Left renal cortex interstitium (tissue), 4 donors: ENCODE measurements at places on chromosomes 12 and 14.

- no peak for DNase-seq
These were observed 25.2 kb downstream of the DDX51 start for GRCh38 chr12:132118876-132119275.

DNA sequence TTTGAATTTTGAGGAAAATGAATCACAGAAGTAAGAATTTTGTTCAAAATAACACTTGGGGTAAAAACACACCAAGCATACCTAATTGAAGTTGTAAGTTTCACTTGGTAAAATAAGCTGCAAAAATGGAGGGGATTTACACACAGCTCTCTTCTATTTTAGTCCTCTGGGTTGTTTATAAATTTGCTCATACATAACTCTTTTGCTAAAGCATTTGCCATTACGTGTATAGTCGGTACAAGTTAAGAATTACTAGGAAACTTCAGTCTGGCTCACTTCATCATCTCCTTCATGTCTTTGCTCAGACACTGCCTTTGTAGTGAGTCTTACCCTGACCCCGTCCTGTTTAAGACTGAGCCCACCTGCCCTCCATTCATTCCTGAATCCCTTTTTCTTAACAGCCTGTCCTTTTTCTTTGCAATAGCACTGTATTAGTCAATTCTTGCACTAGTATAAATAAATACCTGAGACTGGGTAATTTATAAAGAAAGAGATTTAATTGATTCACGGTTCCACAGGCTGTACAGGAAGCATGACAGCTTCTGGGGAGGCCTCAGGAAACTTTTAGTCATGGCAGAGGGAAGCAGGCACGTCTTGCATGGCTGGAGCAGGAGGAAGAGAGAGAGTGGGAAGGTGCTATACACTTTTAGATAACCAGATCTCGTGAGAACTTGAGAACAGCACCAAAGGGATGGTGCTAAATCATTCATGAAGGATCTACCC lies 451.1 kb downstream of the PCNX1 start:
- no peak for DNase-seq

DNA sequence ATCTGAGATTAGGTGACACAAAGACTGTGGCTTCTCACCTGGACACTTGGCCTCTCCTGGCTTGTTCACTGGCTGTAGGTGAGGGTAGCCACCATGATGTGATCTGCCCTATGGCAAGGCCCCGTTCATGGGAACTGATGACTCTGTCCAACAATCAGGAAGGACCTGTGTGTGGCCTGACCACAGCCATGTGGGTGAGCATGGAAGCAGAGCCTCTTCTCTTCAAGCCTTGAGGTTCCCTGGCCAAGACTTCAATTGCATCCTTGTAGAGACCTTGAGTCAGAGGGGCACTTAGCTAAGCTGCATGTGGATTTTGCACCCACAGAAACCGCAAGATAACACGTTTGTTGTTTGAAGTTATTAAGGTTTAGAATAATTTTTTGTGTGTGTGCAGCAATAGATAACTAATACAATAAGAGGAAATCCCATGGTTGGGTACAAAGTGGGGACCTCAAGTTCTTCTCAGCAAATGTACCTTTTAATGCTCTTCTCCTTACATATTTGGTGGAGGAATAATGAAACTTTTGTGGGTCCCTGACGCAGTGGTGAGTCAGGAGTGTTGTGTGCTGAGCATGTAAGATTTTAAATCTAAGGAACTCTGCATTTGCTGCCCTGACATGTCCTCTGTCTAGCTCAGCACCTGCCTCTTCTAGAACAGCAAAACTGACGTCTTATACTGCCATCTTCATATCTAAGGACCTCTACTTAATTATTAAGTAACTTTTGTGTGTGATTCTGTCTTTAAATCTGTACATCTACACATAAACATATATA lies 27.5 kb upstream of the PLEKHG7 start:
- DNase-seq = no peak

DNA sequence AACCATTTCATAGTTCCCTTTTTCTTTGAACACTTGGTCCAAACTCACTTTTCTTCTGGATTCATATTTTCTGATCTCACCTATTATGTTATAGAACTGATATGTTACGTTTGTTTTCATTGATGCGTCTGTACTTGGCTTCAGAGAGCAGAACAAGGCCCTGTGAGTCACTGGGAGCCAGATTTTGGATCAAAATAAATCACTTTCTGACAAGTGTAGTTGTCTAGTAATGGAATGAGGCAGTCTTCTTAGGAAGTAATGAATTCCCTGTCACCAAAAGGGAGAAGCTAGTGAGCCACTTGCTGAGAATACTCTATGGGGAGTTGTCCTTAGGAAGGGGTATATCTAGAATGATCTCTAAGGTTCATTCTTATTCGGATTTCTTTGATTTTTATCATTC lies 10.2 kb downstream of the BICD1 start:
- no peak for DNase-seq

- no peak for DNase-seq
These were observed 26.2 kb downstream of the ZCRB1 start for GRCh38 chr12:42299392-42300308.

DNA sequence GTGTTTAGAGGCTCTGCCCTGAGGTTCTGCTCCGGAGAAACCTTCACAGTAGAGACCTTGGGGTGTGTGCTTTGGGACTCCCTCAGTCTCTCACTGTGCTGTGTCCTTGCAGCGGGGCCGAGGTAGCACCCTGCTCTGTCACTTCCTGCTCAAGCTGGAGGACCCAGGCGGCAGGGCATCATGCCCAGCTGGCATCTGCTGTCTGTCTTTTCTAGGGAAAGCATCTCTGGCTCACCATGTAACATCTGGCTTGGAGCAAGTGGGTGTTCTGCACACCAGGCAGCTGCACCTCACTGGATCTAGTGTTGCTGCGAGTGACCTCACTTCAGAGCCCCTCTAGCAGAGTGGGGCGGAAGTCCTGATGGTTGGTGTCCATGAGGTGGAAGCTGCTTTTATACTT lies 124.5 kb downstream of the ESRRB start:
- DNase-seq = no peak

GRCh38 chr12:15650399-15651128 lies 138.6 kb downstream of the EPS8 start:
- DNase-seq = no peak

DNA sequence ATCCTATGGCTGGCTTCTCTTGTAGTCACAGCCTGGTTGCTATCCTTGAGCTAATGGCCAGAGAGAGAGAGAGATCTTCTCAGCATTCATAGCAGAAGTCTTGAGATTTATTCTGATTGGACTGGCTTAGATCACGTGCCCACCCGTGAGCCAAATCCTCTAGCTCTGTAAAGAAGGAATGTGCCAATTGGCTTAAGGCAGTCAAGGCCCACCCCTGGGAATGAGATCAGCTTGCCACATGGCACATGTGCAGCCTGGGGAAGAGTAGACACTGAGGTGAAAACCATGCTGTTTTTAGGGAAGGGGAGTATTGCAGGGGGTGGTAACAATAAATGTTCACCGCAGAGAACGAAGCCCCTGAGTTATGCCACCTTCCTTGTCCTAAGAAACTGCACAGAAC lies 36.3 kb downstream of the PLEKHG7 start:
- no peak for DNase-seq

DNA sequence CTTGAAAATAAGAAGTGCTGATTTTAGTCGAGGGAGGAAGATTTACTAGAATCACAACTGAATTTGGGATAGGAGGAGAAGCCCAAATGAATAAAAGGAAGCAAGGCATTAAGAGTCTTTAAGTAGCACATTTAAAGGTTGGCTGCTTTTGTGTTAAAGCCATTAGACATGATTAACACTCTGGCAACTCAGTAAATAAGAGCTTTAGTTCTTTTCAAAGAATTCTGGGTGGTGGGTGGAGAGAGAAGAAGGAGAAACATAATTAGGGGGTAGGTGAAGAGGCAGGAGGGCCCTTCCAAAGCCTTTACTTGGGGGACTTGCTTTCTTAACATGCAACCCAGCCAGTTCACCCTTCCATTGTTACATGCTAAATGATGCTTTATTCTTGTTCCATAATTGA lies 284.6 kb upstream of the SEL1L start:
- DNase-seq = no peak

DNA sequence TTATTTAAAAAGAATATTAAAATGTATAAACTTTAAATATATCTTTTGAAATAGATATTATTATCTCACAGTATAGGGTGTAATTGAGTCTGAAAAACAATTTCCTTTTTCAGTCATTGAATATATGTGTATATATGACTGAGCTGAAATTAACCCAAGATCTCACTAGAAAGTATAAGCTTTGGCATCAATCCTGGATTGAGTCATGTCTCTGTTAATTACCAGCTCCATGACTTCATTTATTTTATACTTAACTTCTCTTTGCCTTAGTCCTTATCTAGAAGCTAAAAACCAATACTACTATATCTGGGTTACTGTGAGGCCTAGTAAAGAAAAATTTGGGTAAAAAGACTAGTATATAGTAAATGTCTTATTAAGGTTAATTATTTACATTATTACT lies 1020.3 kb downstream of the LRFN5 start:
- no peak for DNase-seq

GRCh38 chr12:46744283-46744682 lies 81.5 kb downstream of the SLC38A4 start:
- DNase-seq = no peak

DNA sequence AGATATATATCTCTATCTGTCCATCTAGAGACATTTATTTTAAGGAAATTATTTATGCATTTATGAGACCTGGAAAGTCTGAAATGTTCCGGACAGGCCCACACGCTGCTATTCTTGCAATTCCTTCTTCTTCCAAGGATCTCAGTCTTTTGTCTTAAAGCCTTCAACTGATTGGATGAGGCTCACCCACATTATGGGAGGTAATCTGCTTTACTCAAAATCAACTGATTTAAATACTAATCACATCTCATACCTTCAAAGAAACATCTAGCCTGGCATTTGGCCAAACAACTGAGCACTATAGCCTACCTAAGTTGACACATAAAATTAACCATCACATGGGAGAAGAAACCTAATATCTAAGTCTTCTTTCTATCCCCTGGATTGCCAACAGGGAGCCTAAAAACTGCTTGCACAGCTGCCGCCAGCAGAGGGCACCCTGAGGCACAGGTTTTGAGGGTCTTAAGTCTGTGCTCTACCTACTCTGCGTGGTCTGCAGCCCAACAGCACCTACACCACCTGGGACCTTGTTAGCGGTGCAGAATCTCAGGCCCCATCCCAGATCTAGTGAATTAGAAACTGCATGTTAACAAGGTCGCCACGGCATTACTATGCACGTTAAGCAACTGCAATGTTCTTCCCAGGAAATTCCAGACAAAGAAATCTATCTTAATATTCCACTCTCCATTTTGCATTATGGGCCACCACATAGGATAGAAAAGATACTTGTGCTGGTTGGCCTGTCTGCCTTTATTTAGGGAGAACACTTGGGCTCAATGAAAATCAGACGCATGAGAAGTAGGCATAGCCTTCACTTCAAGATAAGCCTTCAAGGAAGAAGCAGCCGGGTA lies 249.7 kb downstream of the FOXG1 start:
- peak; percentile 13 for DNase-seq

DNA sequence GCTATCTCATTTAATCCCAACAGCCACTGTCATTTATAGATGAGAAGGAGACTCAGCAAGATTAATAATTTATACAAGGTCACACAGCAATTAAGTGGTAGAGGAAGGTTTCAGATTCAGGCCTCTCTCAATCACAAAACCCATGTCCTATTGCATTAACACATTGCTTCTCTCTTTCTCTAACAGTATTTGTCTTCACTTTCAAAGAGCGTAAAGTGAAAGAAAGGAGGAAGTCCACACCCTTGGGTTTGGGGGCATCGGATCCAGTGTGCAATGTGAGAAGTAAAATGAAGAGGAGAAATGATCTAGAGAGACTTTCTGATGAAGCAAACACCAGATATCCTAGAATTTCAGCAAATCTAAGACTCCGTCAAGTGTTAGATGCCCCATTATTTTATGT lies 7.0 kb upstream of the VRK1 start:
- DNase-seq = no peak

GRCh38 chr14:70782361-70782760 lies 27.0 kb downstream of the MAP3K9 start:
- no peak for DNase-seq

DNA sequence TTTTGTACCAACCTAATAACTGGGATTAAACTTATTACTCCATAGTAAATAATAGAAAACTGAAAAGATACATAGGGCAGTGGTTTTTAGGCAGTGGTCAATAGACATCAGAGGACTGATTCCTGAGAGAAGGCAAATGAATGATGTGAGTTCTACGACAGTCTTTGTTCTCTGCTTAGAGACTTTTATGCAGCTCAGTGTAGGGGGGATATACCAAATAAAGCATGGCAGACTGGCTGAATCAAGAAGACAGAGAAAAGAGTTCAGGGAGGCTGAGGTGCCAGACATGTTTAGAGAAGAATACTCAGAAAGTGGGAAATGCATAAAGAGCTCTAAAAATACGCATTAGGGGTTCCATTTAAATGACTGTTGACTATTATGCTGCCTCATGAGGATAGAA lies 320.8 kb upstream of the FAR2 start:
- no peak for DNase-seq

DNA sequence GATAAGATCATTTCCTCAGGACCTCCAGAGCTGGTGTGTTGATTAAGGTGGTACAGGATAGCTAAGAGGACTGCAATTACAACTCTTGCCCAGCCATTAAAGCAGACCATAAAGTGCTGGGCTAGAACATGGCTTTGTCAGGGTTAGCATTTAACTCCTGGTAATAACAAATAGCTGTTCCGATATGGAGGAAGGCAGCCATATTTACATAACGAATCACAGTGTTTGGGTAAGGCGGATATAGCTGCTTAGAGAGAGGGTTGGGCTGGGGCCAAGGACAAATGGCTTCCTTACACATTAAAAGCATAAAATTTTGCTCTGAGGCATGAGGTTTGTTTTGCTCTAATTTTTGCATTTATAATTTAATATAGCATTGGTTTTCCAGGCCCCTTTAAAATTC lies 297.7 kb upstream of the DDHD1 start:
- no peak for DNase-seq

DNA sequence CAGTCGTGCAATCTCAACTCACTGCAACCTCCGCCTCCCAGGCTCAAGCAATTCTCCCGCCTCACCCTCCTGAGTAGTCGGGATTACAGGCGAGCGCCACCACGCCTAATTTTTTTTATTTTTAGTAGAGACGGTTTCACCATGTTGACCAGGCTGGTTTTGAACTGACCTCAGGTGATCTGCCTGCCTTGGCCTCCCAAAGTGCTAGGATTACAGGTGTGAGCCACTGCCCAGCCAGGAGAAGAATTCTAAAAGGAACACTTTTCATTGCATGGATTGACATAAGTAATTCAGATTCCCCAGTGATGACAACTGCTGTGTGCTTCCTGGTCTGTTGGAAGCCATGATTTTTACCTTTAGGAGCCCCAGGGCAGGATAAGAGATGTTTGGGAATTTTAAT lies 22.1 kb downstream of the DMAC2L start:
- DNase-seq = no peak

GRCh38 chr12:64819816-64820402 lies 4.5 kb upstream of the TBC1D30 start:
- no peak for DNase-seq

DNA sequence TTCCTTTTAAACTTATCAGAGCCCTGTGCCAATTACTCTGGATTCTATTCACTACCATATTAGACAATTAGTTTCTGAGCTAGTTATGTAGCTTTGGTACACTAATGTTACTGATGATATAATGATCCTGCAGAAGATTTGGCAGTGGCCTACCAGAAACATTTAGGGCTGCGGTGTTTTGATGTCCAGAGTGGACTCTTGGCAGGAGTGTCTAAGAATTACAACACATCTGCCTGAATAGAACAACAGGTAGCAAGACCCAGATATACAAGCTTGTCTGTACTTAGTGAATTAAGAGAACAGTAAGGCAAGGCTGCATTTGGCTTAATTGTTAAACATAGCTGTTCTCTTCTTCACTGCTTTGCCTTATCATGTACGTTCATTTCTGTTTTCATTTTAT lies 691.6 kb upstream of the FBXO33 start:
- DNase-seq = no peak
